ENCODE measurements at places on chromosomes 7 and 10.

- DNase-seq, result no peak
Observed at GRCh38 chr10:119316729-119317097, 109.3 kb downstream of the GRK5 start.

DNA sequence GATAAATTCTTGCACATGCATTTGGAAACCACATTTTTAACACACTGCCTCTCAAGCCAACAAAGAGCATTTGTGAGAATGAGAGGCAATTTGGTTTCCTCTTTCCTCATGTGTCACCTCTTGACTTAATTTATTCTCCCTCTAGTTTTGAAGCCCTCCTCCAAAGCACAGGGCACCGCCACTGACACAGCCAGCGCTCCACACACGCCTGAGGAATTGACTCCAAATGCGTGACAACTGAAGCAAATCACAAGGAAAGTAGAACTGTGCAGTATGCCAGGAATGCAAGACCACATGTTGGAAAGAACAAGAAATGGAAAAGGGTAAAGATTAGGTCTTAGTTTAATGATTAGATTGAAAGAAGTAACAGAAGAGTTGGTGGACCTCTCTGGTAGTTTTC is 173.3 kb downstream of the LSM5 start:
- no peak for DNase-seq

GRCh38 chr10:61047788-61048560 is 104.0 kb upstream of the RHOBTB1 start:
- DNase-seq, result no peak

- DNase-seq, result no peak
Observed at GRCh38 chr7:37920849-37921805, 687 bp downstream of the EPDR1 start.

DNA sequence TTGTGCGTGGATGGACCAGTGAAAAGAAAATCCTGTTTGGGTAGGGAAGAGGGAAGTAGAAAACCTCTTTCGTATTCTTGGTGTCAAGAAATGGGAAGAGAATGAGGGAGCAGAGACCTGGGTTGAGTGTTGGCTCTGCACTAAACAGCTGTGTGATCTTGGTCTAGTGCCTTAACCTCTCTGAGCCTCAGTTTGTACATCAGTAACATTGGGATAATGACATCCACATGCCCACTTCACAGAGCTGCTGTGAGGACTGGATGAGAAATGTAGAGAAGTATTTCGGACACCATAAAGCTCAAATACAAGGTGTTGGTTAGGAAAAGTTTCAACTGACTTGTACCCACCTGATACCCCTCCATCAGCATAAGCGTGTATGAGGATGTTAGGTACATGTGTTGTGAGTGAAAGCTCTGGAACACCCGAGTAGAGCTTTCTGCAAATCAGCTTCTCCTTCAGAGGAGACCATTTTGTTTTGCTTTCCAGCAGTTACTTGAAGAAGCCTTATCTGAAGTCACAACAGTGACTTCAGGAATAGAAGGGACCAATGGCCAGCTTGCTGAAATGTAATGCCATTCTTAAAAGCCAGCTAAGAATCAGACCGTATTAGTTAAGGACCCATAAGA is 11.2 kb downstream of the TRIM56 start:
- no peak for DNase-seq

DNA sequence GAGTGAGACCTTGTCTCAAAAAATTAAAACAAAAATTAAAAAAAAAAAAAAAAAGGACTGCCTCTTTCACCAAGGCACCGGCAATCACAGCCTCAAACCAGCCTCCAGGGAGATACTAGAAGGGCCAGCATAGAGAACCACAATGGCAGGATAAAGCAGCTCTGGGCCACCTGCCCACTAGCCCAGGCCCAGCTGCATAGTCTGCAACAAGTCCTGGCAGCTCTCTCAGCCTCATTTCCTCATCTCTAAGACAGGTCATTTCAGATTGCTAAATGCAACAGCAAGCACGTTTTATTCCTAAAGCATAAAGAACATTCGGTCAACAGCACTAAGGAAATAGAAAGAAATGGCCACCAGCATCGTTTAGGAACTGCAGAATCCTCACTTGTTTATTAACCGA is 28.8 kb downstream of the XPNPEP1 start:
- no peak for DNase-seq

DNA sequence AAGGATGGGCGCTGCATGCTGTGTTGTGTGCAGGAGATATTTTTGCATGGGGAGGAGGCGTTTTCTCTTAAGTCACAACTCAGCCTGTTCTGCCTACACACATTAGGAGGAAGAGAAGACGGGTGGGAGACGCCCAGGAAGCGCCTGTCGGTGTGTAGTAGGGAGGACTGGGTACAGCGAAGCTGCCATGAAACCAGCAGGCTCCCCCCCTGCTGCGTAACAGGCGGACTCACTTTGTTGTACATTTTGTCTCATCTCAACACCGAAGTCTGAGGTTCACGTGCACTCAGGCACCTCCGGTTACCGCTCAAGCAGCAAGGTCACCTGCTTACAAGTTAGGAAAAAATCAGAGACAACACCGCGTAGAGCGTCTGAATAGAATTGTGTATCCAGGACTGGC is 56.3 kb downstream of the CRTAC1 start:
- no peak for DNase-seq

DNA sequence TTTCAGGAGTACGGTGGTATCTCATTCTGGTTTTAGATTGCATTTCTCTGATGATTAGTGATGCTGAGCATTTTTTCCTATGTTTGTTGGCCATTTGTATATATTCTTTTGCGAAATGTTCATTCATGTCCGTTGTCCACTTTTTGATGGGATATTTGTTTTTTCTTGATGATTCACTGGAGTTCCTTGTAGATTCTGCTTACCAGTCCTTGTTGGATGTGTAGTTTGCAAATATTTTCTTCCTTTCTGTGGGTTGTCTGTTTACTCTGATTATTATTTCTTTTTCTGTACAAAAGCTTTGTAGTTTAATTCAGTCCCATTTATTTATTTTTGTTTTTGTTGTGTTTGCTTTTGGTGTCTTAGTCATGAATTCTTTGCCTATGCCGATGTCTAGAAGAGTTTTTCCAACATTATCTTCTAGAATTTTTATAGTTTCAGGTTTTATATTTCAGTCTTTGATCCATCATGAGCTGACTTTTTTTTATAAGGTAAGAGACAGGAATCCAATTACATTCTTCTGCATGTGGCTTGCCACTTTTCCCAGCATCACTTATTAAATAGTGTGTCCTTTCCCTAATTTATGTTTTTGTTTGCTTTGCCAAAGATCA is 320.5 kb downstream of the MAGI2 start:
- no peak for DNase-seq

- no peak for DNase-seq
Observed at GRCh38 chr10:109618748-109619147, 304.6 kb downstream of the XPNPEP1 start.

DNA sequence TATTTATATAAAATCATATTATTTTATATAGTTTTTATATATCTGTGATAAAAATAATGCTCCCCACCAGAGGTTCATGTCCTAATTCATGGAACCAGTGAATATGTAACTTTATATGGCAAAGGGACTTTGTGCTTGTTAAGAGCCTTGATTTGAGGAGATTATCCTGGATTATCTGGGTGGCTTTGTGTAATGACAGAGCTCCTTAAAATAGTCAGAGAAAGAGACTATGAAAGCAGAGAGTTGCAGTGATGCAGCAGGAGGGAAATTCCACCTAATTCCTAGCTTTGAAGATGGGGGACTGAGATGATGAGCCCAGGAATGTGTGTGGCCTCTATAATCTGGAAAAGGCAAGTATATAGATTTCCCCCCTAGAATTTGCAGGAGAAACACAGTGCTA is 1034.2 kb upstream of the C7orf33 start:
- DNase-seq, result no peak

DNA sequence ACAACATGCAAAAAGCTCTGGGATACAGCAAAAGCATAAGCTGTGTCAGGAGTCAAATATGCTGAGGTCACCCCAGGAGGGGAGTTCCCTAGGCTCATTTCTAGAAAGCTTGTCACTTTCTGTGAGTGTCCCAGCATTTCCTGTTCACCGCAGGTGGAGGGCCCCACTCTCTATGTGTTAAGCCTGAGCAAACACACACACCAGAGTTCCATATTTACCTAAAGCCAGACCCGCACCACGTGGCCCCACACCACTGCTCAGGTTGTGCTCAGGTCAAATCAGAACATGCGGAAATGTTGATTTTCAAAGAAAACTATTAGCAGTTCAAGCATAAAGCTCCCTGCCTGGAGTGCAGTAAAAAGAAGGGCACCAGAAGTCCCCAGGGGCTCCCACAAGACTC is 259.6 kb upstream of the PPP2R2D start:
- peak; percentile 23 for DNase-seq

DNA sequence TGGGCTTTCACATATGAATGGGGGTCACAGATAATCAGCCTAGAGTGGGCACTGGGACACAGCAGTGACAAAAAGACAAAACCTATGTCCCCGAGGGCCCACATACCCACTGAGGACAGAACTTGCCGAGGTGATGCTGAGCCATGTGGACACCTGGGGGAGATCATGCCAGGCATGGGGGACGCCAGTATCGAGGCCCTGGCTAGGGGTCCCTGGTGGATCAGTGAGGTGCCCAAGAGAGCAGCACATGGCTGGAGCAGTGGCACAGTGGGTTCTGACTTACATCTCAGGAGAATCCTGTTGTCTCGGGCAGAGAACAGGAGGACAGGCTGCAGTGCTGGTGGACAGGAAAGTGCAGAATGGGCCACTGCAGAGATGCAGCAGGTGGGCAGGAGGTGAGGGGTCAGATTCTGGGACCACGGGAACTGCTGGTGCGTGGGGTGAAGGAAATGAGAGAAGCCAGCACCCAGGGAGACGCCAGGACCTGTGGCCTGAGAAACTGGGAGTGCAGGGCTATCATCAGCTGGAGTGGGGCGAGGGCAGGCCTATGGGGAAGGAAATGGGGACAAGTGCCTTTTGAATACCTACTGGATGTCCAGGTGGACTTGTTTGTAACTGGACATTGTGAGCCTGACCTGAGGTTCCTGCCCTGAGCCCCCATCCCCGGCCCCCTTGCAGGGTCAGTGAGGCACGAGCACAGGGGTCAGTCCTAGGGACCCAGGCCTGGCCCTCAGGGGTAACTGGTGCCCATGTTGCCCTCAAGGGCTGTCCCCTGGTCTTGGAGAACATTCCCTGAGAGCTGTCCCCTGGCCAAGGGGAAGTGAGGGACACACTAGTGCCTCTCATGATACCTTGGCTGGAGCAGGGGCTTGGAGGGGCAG is 91.2 kb upstream of the RET start:
- DNase-seq, result peak; percentile 13

DNA sequence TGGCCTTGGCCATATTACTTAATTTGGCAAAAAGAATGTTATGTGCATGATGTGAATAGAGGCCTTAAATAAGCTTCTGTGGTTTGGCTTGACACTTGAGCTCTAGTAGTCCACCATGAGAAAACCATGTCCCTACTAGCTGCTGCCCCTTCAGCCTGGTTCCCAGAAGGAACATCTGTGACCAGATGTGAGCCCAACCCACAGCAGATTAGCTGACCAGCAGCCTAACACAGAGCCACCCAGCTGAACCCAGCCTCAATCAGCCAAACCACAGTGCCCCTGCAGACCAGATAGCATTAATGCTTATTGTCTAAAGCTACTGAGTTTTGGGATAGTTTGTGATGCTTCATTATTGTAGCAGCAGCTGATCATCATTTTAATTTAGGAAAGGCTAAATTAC is 16.6 kb downstream of the JAZF1 start:
- no peak for DNase-seq

GRCh38 chr7:127207230-127207629 is 45.5 kb downstream of the GRM8 start:
- DNase-seq, result no peak

GRCh38 chr10:131176907-131177306 is 134.6 kb downstream of the TCERG1L start:
- DNase-seq, result no peak

- DNase-seq, result no peak
Observed at GRCh38 chr10:114316744-114317143, 77.7 kb downstream of the VWA2 start.

- no peak for DNase-seq
Observed at GRCh38 chr10:19812976-19813375, 3.3 kb upstream of the PLXDC2 start.

DNA sequence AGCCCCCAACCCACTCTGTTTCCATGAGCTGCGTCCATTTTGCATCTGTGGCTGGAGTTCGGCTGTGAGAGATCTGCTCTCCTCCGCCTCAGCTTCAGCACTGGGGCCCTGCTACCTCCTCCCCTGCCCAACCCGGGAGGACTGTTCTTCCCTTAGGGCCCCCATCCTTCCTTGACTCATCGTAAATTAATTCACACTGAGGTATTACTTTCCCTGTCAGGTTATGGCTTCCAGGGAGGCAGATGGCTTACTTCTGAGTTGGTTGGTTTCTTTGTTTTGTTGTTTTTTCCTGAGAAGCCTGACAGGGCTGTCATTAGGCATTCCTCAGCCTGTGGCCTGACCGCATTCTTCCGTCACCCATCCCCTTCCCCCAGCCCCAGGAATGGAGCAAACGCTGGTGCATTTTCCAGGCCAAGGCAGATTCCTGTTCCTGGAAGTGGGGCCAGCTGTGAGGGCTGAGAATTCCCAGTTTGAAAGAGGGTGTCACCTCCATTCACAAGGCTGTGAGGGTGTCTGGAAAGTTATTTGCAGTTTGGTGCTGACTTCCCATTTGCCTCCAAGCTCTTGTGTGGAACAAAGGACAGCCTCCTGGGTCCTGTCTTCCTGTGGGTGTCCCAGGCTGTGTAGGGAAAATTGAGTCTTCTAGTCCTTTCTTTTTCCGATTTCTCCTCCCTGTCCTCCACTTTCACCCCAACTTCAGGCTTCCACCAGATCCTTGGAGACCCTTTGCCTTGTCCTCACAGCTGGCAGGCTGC is 11.7 kb downstream of the CPA5 start:
- DNase-seq, result no peak

- no peak for DNase-seq
Observed at GRCh38 chr7:49396229-49396628, 377.2 kb upstream of the VWC2 start.

- DNase-seq, result no peak
Observed at GRCh38 chr10:121735263-121735662, 137.0 kb upstream of the FGFR2 start.

DNA sequence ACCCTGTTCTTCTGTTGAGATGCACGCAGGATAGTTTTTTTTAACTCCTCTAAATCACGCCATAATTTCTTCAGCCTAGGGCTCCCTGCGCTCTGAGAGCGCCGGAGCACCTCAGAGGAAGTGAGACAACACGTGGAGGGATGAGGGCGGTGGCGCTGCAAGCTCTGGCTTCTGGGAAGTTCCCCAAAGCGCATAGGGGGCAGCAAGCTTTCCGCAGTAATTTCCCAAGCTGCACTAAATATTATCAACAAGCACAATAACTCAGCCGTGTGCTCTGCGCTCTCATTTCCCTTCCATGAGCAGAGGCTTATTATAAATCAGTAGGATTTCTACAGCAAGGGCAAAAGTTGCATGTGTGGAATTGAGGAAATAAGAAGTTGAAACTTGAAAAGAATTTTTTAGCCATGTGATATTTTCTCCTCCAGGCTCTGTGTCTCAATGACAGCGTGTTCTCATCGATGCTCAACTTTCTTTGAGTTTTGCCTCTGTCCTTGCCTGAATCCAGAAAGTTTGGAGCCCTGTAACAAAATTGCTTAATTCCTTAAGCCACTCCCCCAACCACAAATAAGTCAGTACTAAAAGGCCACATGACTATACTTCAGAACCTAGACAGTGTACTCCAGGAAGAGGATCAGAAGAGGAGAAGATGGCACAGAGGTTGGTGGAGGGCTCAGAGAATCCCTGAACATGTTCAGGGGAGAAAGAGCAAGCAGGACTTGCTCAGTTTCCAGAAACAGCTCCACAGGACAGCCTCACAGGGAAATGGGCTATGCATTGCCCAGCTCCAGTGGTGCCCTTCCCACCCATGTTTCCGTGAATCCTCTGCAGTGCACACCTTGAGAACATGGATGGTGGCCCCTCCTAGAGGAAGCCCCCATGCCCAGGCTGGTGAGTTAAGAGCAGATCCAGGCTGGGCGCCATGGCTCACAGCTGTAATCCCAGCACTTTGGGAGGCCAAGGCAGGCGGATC is 221.5 kb upstream of the GHITM start:
- DNase-seq, result no peak

Measured in stimulated activated CD4-positive, alpha-beta T cell treated with anti-CD3 and anti-CD28 coated beads, Interleukin-2, amount 100 ng/mL, for 24 hours (primary cell).